ENCODE measurements at places on chromosomes 4 and X.
A peak's percentile ranks its signal among the peaks of the same experiment; 100 is the strongest.

GRCh38 chrX:6257025-6257424 is 28.4 kb upstream of the NLGN4X start:
- no peak for DNase-seq

DNA sequence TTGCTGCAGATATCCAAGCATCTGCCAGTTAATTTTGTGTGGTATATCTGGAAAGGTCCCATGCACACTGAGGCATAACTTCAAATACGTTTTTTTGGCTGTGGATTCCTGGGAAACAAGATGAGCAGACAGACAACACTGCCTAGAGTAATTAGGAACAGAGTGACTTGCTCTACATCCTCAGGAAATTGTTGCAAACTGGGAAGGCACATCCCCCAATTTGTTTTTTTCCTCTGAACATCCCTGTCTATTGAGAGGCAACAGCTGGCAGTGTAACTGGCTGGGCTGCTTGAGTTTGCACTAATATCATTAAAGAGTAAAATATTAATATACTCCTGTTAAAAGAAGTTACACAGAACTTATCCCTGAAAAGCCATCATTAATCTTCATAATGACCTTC is 207.7 kb upstream of the SLIT2 start:
- DNase-seq: no peak

DNA sequence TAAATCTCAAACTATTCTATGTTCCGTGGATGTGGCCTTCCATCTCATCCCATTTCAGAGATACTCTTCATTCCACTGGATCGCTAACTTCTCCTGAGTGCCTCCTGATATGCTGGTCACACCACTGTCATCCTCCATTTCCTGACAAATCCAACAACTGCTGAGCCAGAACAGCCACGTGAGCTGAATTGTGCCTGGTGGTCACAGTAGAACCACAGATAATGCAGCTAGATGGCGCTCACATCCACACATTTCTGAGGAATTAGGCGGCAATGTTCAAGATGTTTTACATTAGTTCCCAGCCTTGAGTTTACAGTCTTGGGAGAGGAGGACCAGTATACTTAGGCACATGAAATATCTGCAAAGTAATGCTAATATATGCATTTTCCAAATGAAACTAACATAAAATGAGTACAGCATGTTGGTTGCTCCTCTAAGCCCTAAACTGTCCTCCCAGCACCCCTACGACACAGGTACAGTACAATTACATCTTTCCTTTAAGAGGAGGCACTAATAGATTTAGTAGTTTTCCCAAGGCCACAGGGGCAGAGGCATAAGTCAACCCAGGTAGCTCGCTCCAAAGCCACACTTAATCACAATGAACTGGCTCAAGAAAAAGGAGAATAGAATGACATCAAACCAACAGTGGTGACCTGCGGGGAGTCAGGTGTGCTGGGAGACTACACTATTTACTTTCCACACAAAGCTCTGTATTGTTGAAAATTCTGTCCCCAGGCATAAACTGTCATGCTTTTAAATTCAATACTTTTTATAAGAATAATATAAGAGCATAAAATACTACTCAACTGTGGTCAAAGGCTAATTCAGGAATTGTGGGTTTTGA is 134.2 kb downstream of the CHIC2 start:
- DNase-seq: peak; percentile 93

GRCh38 chrX:147699061-147699460 is 212.7 kb upstream of the FMR1 start:
- DNase-seq: no peak

DNA sequence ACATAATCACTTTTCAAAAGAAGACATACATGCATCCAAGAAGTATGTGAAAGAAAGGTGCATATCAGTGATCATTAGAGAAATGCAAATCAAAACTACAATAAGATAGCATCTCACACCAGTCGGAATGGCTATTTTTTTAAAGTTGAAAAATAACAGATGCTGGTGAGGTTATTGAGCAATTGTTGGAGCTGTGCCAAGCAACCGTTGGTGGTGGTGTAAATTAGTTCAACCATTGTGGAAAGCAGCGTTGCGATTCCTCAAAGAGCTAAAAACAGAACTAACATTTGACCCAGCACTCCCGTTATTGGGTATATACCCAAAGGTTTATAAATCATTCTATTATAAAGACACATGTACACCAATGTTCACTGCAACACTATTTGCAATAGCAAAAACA is 14.2 kb downstream of the COX7B2 start:
- DNase-seq: no peak

DNA sequence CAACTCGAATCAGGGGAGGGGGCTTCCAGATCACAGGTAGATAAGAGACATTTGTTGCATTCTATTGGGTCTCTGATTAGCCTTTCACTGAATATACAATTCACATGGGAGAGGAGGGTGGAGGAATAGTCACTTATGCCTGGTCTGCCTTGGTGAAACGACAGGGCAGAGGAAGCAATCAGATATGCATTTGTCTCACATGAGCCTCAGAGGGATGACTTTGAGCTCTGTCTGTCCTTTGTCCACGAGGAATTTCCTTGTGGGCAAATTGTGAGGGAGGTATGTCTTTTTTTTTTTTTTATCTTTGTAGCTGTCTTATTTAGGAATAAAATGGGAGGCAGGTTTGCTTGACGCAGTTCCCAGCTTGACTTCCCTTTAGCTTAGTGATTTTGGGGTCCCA is 28.5 kb upstream of the TMSB4X start:
- DNase-seq: no peak

- DNase-seq: no peak
These were observed 37.7 kb upstream of the NUDT6 start for GRCh38 chr4:122959981-122960610.

DNA sequence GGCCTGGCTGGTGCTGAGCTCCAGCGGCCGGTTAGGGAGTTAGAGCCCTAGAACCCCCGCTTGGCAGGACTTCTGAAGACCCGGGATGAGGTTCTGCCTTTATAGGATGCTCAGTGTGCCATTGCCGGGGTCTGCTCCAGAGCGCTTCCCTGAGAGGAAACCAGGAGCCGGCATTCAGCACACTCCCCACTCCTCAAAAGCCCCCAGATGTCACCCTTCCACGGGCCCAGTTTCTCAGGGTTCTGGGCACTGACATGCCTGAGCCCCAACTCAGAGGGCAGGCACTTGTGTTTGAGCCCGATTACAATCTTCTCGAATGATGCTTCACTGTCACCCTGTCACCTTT is 6.5 kb downstream of the NKX3-2 start:
- DNase-seq: no peak

- no peak for DNase-seq
These were observed 1.0 kb upstream of the TLR1 start for GRCh38 chr4:38805530-38806145.

DNA sequence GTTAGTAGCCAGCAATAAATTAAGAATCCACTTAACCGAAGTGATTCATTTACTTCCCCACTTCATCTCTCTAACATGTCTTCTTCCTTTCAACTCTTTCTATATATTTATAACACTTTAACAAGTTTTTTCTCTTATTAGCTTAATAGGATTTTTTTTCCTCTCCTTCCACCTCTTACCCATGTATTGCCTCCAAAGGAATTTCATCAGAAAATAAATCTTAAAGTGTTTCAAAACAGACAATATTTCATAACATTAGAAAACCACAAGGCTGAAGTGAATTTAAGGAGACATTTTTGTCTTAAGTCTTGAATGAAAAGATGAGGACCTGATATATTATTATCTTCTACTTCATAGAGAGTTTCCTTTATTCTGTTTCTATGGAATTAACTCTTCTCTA is 101.5 kb downstream of the PDGFC start:
- no peak for DNase-seq

- DNase-seq: no peak
These were observed 42.8 kb downstream of the UCHL1 start for GRCh38 chr4:41299486-41299885.

DNA sequence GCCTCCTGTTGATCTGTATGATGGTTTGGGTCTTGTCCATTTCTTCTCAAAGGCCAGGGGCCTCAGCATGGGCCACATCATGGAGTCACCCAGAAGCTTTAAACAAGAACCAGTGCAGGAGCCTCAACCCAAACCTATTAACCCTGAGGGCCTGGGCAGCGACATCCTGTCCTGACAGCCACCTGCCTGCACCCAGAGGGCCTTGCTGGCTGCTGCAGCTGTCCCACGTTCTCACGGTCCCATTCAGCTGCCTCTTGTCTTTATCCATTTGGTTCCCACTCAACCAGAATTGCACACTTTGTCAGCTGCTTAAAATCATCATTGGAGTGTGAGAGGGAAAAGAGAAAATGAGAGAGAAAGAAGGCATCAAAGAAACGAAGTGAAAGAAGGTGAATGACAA is 21.6 kb downstream of the C4orf50 start:
- no peak for DNase-seq

DNA sequence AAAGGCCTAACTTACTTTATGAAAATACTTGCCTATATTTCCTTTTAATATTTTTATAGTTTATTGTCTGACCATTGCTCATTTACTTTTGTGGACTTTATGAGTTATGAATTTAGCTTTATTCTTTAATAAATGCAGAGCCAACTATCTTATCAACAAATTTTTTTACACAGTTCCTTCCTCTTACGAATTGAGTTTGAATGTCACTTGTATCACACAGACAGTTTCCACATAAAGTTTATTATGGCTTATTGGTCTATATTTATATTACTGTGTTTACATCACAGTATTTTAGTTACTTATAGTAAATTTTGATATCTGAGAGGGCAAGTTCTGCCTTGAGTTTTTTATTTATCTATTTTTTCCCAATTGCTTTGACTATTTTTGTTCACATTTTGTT is 450.6 kb downstream of the C4orf33 start:
- no peak for DNase-seq

GRCh38 chr4:153724606-153725005 is 35.2 kb downstream of the RNF175 start:
- DNase-seq: no peak
